Activated CD4-positive, alpha-beta T cell treated with anti-CD3 and anti-CD28 coated beads for 48 hours (primary cell): ENCODE measurements at places on chromosomes 4 and X.

GRCh38 chr4:476501-476900 lies 22.5 kb downstream of the ZNF721 start:
- no peak for DNase-seq

GRCh38 chrX:119745283-119745848 lies 13.0 kb upstream of the SOWAHD start:
- no peak for DNase-seq

DNA sequence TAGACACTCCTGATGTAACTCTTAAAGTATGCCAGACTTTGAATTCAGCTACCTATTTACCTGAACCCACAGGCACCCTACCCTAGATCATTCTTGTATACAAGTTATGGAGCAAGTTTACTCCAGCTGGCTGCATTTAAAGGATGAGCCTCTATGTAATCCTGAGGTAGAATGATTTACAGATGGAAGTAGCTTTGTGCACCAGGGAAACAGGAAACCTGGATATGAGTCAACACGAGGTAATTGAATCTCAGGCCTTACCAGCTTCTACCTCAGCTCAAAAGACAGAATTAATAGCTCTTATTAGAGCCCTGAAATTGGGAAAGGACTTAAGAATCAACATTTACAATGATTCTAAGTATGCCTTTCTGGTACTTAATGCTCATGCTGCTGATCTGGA lies 119.8 kb downstream of the AGTR2 start:
- DNase-seq = no peak

DNA sequence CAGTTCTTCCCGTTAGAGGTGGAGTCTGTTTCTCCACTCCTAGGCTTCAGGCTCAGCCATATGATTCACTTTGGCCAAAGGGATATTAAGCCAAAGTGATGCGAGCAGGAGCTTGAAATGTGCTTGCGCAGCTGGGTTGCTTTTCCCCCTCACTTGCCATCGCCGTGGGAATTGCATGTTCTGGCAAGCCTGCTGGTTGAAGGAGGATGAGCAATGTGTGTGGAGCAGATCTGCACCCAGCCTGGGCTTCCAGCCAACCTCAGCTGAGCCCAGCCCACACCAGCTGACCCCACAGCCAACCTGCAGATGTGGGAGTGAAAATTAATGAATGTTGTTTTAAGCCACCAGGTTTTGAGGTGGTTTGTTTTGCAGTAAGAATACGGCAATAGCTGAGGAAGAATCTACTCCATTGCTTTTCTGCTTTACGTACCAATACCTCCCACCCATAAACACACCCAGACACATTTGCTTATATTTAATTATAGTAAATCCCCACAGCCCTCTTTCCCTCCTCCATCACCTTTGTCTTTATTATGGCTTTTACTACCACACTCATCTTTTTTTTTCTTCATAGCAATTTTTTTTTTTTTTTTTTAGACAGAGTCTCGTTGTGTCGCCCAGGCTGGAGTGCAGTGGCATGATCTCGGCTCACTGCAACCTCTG lies 132.8 kb upstream of the FUNDC1 start:
- no peak for DNase-seq

DNA sequence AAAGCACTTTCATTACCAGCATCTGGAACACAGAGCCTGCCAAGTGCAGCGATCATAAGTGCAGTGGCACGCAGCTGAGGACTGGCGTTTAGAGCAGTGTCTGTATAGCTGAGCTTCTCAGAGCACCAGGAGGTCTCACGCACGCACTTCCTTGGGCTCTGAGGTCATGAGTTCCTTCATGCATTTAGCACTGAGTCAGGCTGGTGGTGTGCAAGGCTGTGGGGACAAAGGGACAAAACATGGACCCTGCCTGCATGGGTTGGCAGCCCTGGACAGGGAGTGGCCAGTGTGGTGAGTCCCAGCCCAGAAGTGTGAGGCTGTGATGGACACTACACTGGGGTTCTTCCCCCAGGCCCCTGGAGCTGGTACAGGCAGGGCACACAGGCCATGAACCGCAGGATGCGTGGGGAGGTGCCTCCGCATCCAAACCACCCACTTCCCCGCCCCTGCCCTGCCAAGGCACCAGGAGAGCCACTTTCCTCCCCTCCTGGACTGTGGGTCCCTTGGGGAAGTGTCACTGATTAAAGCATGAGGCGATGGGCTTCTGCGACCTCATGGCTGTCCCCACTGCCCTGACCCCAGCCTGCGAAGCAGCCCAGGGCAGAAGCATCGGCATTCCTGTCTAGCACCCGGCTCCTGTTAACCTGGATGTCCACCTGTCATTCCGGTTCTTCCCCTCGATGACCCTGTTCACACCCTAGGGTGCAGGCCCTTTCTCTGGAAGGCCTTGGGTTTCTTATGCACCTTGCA lies 37.2 kb upstream of the GPR78 start:
- no peak for DNase-seq
